ENCODE measurements at places on chromosomes 1 and 21.

GRCh38 chr1:161954050-161954449, 69.6 kb downstream of the OLFML2B start:
- peak; percentile 8 for DNase-seq

GRCh38 chr1:164265232-164265631, 293.8 kb upstream of the PBX1 start:
- DNase-seq = no peak

DNA sequence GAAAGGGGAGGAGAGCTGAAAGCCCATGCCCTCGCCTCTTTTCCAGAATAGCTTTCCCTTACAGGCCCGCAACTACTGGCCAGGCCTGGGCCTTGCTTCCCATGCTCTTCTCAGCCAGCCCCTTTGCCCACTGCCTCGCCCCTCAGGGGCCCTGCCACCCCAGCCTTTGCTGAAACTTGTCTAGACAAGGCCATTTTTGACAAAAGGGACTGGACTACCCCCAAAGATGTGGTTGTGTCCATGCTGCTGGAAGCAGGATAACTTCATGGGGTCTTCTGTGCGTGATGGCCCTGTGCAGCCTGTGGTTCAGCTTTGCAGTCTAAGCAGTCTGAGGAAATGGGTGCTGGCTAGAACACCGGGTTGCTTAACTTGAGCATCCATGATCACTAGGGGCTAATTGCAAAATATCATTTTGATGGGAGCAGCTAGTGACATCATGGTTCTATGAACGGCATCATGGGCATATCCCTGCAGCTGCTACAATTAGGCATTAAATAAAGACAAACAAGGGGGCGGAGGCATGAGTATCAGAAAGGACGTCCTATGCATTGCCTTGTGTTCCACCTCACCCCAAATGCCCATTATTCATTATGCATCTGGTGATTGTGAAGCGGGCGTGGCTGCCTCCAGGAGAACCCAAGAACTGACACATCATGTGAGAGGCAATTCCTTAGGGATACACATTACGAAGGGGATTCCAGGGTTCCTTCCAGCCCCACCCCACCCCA, 36.8 kb downstream of the NTPCR start:
- no peak for DNase-seq

DNA sequence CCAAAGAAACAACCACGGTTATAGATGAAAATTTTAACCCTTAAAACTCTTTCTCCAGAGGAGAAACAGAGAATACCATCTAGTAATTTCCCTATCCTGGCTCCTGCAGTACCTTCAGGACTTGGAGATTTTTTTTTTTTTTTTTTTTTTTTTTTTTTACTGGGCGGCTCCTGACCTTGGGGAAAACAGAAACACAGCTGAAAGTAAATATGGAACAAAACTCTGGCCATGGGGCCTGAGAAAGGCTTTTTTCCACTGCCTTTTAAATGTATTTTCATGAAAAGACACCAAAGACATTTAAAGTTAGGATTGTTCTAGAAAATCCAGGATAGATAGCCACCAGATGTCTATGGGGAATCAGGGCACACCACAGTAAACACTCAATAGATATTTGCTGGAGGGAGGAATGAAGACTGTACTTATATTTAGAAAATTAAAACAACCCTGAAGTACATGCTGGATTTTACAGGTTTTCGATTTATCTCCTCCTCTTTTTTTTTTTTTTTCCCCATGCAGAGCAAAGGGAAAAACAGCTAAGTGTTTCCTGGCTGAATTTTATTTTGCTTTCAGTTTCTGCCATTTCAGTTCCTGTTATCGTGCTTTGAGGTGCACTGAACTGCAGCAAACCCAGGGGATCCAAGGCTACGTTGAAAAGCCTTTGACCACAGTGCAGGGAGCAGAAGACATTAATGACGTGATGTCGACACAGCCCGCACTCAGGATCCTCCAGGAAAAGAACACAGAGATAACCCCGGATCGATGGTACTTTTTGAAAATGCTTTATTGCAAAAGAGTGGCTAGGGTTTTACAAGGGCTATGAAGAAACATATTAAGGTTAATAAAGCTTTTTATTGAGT, 35.7 kb upstream of the CNN3 start:
- DNase-seq = peak; percentile 63

GRCh38 chr1:116254776-116255175, 118.3 kb upstream of the ATP1A1 start:
- DNase-seq = peak; percentile 1

DNA sequence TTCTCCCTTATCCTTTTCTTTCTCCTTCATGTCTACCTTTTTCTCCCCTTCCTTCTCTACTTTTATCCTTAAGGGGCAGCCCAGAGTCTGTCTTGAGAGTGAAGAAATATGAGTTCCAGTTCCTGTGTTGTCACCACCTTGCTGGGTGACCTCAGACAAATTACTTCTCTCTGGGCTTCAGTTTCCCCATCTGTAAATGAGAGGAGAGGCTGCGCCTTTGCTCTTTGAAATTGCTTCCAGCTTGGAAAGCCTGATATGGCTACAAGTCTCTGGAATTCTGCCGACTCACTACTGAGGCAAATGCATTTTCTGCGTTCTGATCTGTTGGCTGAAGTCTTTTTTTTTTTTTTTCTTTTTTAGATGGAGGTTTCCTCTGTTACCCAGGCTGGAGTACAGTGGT, 119.2 kb downstream of the SYF2 start:
- no peak for DNase-seq

GRCh38 chr1:1427820-1428148, 6.7 kb upstream of the ANKRD65 start:
- DNase-seq = no peak

DNA sequence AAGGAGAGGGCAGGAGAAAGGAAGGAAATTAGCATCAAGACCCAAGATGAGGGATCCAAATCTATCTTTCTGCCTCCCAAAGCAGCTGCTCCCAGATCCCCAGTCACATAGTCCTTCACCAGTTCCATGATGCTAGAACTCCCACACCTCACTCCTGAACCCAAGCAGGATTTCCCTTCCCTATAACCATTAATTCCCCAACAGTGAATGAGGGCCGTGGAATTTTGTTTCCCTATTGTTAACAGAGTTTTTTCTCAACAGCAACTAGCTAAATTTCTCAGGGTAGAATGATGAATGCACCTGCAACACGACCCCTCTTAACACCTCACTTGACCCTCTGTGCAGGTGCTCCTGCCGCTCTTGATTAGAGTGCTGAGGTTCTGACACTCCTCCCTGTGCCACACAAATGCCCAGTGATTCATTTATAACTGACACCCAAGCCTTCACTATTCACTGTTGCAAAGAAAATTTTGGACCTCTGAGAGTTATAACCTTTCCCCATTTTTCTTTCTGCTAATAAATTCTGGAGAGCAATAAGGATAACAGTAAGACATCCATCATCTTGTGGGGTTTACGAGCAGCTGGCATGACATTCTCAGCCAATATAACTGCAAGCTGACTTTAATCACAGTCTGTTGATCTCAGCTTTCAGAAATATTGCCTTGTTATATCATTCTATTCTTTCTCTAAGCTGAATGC, 25.4 kb upstream of the NPL start:
- DNase-seq = no peak

DNA sequence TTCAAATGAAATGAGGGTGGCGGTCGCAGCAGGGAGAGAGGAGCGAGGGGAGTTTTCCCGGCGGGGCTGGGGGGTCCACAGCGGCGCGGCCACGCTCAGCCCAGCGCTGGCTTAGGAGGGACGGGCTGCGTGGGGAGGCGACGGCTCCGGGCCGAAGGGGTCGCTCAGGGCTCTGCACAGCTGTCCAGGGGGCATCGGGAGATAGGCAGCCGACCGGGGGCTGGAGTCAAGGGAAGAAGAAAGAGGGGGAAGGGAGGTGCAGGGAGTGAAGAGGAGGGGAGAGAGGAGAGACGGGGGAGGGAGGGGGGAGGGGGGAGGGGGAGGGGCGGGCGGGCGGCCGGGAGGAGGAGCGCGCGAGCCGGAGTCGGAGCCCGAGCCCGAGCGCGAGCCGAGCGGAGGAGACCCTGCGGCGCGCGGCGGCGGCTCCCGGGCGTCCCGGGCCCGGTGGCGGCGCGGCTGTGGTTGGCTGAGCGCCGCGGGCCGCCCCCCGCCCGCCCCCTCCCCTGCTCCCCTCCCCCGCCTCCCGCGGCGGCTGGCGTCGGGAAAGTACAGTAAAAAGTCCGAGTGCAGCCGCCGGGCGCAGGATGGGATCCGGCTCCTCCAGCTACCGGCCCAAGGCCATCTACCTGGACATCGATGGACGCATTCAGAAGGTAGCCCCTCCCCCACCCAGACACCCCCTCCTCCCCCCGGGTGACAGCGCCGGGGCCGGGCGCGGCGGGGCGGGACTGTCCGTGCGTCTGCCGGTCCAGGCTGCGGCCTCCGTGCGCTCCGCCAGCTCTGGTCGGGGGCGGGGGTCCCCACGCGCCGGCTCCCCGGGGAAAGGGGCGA, at the start of gene PDE9A:
TSS of gene PDE9A (plus strand) at position 391 of the 831 bp plus-strand sequence. CDS start at position 585, 194 bp downstream.
- DNase-seq = no peak

DNA sequence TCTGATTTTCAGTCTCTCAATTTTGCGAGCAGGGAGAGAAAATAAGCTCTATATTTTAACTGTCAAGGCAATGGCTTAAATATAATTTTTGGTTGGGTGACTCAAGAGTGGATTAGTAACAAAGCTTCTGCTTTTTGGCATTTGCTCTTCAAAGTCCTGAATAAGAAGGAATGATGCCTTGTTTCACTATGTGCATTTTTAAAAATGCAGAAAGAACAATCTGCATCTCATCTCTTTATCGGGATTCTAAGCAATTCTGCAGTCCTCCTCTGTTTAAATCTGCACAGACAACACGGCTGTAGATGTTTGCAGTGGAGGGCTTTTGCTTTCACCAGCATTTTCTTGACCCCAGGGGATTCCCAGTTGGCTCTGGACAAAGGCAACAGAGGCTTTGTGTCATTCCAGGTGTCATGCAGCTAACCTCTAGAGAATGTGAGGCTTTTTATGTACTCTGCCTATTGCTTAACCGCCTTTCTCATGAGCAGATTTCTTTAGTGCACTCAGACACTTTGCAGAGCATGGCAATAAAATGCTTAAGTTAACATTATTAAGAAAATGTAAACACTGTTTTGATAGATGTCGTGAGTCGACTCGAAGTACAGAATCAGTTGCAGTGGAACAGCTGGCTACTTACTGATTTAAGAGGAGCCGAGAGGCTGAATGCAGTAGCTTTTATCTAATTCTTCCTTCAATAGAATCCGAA, 783.2 kb upstream of the NEGR1 start:
- no peak for DNase-seq

DNA sequence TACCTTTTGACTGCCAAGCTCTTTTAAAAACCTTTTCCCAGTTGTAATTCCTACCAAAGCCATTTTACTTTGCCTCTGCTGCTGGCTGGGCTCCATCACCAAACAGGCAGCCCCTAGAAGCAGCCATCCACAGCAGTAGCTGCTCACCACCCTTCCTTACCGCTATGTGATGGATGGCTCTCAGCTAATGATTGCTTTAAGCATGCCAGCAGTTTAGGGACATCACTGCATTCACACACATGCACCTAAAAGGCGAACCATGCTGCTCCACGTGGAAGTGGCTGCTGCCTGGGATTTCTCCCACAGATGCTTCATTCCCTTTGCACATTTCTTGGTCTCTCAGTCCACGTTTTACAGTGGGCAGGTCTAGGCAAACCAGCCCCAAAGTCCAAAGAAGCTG, 46.3 kb upstream of the PDE9A start:
- no peak for DNase-seq

DNA sequence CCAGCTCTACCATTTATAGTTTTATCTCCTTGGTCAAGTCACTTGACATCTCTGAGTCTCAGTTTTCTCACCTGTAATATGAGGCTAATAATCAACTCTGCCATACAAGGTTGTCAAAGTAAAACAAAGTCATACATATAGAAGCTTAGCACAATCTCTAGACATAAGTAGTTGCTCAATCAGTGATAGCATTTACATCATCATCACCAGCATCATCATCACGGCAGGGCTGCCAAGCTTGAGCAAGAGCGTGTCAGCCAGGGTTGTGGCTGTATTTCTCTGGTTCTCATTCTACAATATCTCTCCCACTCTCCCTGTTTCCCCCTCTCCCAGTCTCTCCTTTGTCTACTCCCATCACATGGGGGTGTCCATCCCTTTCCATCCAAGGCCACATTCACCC, 41.7 kb upstream of the COA6 start:
- DNase-seq = peak; percentile 42

GRCh38 chr1:55244476-55245099, 29.4 kb upstream of the USP24 start:
- DNase-seq = peak; percentile 49

DNA sequence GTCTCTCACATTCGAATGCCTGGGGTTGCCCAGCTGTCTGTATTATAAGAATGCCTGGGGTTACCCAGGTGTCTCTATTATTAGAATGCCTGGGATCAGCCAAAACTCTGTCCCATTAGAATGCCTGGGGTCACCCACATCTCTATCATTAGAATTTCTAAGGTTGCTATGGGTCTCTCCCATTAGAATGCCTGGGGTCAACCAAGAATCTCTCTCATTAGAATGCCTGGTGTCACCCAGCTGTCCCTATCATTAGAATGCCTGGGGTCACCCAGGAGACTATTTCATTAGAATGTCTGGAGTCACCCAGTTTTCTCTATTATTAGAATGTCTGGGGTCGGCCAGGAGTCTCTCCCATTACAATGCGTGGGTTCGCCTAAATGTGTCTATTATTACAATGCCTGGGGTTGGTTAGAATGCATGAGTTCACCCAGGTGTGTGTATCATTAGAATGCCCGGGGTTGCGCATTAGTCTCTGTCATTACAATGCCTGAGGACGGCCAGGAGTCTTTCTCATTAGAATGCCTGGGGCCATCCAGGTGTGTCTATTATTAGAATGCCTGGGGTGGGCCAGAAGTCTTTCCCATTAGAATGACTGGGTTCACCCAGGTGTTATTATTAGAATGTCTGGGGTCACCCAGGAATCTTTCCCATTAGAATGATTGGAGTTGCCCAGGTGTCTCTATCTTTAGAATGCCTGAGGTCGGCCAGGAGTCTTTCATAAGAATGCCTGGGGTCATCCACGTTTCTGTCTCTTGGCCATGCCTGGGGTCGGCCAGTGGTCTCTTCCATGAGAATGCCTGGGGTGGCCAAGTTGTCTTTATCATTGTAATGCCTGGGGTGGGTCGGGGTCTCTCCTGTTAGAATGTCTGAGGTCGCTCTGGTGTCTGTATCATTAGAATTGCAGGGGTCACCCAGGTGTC, 59.6 kb downstream of the RNF187 start:
- DNase-seq = no peak

Data from choroid plexus epithelial cell (primary cell).